Fibroblast of pulmonary artery (primary cell): ENCODE measurements at places on chromosomes 11 and 22.

DNA sequence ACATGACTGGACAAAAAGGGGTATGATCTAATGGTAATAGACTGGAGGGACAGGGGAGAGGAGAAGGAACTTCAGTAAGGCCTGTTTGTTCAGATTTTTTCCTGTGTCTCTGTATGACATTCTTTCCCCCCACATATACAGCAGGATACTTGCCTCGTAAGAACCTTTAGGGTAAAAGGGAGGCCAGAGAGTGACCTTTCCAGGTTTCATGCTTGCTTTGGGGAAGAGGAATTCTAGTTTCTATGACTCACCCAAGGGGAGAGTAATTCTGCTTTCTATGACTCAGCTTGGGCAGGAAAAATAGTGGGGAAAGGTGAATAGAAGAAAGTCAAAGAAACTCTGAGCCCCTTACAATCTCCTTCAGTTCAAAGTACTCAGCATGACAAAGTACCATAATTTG is 457.0 kb downstream of the DLG2 start:
- DNase-seq = no peak

GRCh38 chr11:1750481-1750839 is at the start of gene IFITM10:
Gene IFITM10, minus strand, starts transcription at chr11:1750595. Its CDS starts 153 bp downstream, at chr11:1750442.
- no peak for DNase-seq

- DNase-seq = peak; percentile 41
These were observed 6.5 kb downstream of the RBFOX2 start for GRCh38 chr22:36022162-36022561.

- DNase-seq = no peak
These were observed 62.5 kb upstream of the SUSD2 start for GRCh38 chr22:24118689-24119384.

DNA sequence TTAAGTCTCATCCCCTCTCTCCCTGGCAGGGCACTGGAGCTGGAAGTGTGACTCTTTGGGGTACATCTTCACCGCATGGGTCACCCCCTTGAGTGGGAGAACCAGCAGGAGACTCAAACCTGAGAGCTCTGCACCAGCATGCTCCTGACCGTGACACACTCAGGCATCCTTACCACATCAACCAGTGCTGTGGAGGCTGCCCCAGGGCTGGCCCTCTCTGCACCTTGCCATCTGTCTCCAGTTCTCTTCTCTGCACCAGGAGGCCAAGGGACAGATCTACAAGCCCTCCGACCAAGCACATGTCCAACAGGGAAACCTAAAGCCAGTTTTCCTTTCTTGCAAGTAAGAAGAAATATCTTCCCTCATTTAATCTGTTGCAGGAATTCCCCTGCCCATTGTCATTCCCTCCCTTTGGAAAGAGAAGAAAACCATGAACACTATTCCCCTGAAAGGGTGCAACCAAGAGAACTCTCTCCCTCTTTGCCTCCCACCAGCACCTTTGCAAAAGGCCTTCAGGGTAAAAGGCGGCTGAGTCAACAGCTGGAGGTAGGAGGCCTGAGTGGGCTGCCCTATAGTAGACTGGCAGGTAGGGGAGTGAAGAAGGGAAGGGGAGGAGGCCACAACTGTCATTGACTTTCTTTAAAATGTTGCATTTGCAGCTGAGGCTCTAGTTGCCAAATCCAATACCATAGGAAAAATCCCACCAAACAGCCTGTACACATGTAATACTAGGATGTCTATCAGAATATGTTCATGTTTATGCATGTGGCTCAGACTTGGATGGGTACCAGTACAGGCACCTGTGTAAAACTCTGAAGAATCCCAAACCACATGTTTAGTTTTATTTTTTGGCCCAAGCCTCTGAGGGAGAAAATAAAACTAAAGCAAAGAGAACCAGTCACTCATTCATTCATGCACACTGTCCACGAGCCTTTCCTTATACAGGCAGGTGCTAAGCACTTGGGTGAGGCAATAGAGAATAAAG is 117.0 kb downstream of the WT1 start:
- no peak for DNase-seq

DNA sequence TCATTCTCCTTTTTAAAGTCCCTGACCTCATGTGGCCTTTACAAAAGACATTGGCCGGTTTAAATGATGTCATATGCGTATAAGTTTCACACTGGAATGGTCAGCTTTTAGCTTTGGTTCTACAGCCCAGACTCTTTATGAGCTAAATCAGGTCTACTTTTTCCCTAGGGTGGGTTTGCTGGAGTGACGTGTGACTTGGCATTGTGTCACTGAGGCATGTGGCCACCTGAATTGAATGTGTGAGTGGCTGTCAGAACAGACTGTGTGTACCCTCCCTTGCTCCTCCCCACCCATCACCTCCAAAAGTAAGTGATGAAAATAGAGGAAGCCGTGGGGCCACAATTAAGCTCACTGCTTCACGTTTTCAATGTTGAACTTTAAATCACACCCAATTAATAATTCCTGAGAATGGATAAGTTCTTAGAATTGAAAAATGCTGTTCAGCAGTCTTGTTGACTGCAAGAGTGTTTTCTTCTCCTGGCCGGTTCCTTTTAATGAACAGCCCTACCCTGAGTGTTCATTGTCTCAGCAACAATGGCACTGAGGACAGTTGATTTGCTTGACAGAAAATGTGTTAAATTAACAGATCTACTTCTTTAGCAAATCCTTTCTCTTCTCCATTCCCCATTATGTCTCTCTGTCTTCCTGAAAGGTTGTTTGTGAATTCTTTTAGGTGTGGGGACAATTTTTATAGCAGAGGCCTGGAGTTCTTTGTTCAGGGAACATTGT is 11.3 kb downstream of the CECR2 start:
- DNase-seq = no peak

- DNase-seq = no peak
These were observed 69.7 kb upstream of the SEPTIN5 start for GRCh38 chr22:19644314-19645223.

DNA sequence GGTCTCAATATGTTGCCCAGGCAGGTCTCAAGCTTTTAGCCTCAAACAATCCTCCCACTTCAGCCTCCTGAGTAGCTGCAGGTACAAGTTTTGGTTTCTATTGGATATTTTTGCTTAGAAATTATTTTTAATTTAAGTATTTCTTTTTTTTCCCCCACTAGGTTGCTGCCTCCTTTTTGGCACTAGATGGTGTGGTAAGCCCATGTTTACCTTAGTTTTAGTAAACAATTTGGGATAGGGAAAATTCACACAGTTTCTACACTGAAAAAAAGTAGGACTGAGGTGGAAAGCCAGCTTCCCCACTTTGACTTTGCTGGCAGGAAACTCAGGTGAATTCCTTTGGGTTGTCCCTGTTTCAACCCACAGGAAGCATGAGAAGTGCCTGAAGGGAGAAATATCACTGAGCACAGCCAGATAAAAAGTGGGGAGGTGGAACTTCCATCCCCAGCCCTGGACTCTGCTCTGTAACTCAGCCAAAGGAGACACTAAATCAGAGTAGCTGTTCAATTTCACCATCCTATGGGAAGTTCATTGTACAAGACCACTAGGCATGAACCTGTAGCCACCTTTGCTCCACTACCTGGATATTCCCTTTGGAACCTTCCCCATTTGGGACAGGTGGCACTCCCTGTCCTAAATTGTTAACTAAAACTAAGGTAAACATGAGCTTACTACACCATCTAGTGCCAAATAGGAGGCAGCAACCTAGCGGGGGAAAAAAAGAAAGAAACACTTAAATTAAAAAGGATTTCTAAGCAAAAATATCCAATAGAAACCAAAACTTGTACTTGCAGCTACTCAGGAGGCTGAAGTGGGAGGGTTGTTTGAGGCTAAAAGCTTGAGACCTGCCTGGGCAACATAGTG is 154.4 kb upstream of the FAT3 start:
- peak; percentile 35 for DNase-seq

GRCh38 chr11:28318871-28319270 is 210.7 kb downstream of the METTL15 start:
- no peak for DNase-seq

- no peak for DNase-seq
These were observed 17.8 kb upstream of the CCDC179 start for GRCh38 chr11:22878039-22878438.

GRCh38 chr11:134460881-134461280 is 48.8 kb upstream of the B3GAT1 start:
- no peak for DNase-seq

DNA sequence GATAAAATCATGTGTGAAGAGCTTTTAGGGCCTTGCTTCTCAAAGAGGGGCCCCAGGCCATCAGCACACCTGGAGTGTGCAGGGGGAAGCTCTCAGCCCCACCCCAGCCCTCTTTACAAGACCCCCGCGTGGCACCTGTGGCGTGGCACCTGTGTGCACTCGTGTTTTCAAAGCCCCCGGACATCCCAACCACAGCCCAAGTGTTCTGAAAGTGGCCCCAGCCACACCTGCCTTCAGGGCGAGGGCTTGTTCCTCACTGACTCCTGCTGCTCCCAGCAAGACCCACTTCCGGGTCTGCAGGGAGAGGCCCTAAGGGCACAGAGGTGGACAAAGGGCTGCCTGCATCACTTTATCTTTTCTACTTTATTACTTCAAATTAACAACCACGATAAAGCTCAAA is 17.5 kb upstream of the TMEM184B start:
- no peak for DNase-seq

GRCh38 chr11:62340269-62340901 is 3.1 kb downstream of the ASRGL1 start:
- DNase-seq = peak; percentile 64

GRCh38 chr22:24400034-24400725 is 27.2 kb upstream of the ADORA2A start:
- no peak for DNase-seq

- no peak for DNase-seq
These were observed 89.4 kb upstream of the DRD2 start for GRCh38 chr11:113564527-113565130.

DNA sequence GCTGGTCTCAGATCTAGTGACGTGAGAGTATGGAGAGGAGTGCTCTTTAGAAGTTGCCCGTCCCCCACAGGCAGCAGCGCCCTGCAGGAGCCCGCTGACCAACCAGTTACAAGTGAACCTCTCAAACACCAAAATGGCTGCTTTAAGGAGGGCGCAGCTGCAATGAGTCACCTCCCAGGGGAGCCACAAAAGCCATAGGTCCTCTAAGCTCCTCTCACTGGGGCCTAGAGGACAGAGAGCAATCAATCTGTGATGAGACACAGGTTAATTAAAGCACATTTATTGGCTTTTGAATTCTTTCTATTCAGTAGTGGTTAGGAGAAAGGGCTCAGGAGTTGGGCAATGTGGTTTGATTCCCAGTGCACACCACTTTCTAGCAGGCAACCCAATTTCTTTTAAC is 15.5 kb upstream of the RAPSN start:
- DNase-seq = no peak

DNA sequence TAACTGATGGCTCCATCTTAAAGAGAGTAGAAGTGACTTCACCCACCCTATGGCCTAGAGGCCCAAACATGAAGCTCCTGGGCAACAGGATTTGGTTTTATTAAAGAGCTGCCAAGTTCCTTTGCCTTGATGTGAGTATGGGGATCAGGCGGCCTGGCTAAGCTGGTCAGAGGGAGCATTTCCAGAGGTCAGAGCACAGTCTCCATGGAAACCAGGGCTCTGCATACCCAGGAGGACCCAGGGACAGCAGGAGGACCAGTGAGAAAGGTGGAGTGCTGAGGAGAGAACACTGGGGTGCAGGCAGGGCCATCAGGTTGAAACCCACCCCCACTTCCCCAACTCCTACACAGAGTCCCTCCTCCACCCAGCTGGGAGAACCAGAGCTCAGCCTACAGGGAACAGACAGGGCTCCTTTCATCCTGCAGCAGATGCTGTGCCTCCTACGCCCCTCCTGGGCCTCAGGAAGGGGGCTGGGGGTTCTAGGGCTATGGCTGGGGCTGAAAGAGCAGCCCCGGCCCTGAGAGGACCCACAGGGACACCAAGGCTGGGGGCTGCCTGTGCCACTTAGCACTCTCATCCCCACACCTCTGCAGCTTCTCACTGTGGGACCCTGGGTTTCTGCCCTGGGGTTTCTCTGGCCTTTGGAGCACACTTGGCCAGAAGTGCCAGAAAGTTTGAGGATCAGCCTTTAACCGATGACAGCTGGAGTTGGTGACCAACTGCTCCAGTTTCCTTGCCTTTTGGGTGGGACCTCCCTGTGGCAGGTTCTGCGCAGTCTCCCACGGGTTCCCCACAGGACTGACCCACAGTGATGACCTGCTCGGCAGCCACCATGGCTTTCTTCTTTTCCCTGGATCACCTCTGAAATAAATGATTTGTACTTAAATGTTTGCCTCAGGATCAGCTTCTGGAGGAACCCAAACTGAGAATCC is 13.8 kb upstream of the P2RY6 start:
- DNase-seq = no peak

- DNase-seq = peak; percentile 65
These were observed 46.4 kb downstream of the ME3 start for GRCh38 chr11:86625981-86626380.

GRCh38 chr11:2901196-2901796 is 15.7 kb upstream of the CDKN1C start:
- no peak for DNase-seq

- no peak for DNase-seq
These were observed 4.9 kb downstream of the GRK2 start for GRCh38 chr11:67271205-67271540.

- no peak for DNase-seq
These were observed 121.1 kb upstream of the SYT13 start for GRCh38 chr11:45407226-45407625.

DNA sequence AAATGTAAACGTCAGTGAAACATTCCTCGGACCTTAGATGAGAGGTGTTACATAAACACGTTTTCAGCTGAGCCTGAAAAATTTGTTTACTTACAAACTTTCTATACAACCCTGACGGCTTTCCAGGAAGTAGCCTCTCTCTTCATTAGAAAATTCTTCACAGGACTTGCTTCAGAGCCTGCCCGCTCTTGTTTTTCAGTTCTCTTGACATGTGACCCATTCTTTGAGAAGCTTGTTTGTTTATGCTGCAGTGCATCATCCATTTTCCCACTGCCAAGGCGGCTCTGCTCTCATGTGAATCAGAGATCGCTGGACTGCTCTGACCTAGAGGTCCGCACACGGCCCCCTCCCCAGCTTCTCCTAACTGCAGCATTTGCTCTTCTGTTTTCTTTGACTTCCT is 47.9 kb upstream of the ARHGAP42 start:
- peak; percentile 26 for DNase-seq
